Stimulated activated CD4-positive, alpha-beta T cell treated with anti-CD3 and anti-CD28 coated beads, Interleukin-12 subunit alpha, Interleukin-12 subunit beta, amount 100 ng/mL, for 4 hours (primary cell): ENCODE measurements at places on chromosomes 7 and 10.

DNA sequence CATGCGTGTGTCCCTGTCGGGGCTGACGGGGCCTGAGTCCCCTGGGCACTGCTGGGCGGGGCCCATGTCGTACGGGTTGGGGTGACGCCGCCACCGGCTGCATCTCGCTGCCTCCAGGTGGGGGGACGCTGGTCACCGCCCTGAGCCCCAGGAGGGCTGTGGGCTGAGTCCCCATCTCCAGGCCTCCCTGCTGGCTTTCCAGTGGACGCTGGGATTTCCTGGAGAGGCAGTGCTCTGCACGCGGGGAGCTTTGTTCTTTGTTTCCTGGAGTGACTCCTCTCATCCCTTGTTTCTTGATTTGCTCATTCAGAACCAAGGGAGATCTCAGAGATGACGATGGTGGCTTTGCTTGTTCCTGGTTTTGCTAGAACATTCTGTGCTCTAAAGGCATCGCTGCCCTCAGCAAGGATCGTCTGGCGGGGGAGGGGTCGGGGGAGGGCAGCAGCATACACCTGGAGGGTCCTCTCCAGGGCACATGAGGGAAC is 21.0 kb downstream of the PWWP2B start:
- no peak for DNase-seq

DNA sequence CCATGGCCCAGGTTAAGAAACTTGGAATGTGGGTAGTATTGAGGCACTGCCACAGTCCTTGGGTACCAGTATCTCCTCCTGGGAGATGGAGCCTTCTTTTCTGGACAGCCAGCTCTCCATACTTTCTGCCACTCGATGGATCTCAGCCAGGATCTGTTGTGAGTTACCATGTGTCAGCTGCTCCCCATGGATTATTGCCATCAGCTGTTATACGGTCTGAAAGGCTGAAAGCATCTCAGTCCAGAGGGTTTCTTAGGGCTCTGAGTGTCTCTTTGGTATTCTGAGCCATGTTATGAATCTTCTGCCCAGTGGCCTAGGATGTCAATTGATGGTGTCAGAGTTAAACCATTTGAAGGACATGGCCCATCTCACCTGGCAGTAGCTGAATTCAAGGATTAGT is 197.5 kb downstream of the C7orf25 start:
- DNase-seq: no peak

DNA sequence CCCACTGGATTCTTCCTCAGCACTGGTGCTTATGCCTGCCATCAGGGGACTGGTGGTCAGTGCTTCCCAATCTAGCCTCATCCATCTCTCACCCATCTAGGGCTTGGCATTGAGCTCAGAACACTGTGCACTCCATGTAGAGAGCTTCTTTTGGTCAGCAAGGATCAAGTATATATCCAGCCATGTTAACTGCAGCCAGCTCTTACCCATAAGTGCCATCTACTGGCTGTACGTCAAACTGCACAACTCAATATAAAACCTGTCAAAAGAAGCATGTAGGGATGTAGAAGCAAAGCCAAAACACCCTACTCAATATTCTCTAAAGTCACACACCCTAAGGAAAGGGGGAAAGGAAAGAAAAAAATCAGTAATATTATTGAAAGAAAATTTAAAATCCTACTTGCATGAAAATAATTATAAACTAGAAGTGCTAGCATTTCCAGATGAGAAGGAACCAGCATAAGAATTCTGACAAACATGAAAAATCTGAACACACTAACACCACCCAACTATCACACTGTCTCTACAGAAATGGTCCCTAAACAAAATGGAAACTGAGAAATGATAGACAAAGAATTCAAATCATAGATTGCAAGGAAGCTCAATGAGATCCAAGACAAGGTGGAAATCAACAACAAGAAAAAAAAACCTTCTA is 531.1 kb upstream of the STEAP1 start:
- DNase-seq: no peak

DNA sequence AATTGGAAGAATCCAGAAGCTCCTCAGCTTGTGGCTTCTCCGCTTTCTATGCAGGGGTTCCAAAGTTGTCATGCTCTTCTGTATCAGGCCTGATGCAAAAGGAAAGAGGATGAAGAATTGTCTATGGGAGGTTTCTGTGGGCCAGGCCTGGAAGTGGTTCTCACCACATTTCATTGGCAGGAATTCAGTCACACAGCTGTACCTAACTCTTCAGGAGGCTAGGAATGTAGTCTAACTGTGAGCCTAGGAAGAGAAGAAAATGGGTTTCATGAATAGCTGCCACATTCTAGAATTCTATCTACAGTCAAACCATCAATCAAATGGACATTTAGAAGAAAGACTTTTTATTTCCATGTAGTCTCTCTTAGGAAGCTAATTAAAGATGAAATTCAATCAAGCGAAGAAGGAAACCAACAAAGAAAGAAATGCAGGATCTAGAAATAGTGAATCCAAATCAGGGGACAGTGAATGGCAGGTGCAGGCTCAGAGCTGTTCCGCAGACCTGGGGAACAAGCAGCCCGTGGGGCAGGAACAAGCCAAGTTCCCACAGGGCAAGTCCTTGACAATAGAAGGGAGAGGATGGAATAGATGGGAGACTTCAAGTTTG is 25.4 kb upstream of the USP6NL start:
- no peak for DNase-seq

DNA sequence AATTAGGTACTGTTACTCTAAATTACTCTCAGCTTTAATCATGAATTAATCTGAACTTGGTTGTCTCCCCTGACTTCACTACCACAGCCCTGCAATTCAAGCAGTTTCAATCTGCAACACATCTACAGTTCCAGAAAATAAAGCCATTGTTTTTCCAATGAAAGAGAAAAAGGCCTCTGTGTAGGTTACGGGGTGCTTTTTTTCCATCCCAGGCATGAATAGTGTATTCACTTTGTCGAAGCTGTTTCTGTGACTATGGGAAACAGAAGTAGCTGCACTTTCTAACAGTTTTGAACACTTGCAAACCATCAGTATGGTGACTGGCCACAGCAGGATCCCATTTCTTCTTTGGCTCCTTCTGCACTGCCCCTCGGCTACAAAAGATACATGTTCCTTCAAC is 460.2 kb downstream of the GRM8 start:
- DNase-seq: no peak

DNA sequence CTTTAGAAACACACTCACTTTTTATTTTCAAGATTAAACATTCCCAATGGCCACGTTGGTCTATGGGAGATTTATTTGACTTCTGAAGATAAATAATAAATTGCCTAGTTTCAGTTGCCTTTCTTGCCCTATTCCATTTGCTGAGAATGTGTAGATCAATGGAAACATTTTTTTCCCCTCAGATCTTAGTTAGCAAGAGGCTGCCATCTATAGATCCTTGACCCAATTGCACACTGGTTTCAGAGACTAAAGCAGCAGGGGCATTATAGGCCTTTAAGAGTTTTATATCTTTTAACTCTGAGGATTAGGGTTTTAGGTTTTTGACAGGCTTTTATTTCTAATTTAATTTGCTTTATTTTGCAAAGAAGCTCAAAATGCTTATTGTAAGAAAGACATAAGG is 163.2 kb upstream of the GPR26 start:
- DNase-seq: no peak

DNA sequence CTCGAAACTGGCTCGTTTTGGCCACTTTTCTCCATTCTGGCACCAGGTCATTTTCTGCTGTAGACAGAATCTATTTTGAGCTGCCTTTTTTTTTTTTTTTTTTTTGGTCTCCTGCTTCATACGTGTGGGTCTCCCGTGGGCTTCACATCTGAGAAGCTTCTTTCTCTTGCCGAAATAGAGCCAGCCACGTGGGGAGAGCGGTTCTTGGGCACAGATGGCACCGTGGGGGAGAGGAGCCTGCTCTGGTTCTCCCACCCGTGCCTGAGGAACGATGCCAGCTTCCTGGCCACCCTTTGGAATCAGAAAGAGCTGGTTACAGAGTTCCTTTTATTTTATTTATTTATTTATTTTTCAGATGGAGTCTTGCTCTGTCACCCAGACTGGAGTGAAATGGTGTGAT is 48.7 kb upstream of the OCM2 start:
- DNase-seq: no peak

- DNase-seq: no peak
These were observed 121.5 kb downstream of the CTTNBP2 start for GRCh38 chr7:117751775-117752174.

- DNase-seq: no peak
These were observed at the start of gene AQP1 for GRCh38 chr7:30911561-30911969. Gene AQP1 (plus strand): TSS chr7:30911853. CDS start chr7:30911910, 57 bp downstream.

DNA sequence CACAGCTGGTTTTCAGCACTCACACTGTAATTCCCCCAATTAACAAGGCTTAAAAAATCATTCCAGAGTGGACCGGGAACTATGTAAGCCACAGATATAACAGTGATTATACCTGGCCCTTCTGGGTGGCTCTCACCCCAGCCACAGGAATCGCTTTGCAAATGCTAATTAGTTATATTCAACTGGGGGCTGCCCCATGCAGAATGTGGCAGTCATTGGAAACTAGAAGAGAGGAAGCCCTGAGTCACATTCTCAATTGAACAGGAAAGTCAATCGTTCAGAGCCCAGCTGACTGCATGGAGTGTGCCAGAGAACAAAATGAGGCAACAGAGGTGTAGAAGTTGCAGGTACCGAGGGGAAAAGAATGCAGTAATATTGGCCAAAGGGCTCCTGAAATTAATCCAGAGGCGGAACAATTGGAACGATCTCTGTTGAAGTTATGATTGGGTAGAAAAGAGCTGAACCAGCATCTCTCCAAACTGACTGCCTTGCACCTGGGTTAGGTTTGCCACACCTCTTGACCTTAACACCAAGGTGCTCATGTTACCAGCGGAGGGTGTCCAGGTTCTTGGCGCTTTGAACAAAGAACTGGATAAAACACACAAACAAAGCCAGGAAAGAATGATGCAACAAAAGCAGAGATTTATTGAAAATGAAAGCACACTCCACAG is 909.7 kb upstream of the AUTS2 start:
- no peak for DNase-seq

- no peak for DNase-seq
These were observed 570.2 kb downstream of the PTPRN2 start for GRCh38 chr7:158017111-158018097.

DNA sequence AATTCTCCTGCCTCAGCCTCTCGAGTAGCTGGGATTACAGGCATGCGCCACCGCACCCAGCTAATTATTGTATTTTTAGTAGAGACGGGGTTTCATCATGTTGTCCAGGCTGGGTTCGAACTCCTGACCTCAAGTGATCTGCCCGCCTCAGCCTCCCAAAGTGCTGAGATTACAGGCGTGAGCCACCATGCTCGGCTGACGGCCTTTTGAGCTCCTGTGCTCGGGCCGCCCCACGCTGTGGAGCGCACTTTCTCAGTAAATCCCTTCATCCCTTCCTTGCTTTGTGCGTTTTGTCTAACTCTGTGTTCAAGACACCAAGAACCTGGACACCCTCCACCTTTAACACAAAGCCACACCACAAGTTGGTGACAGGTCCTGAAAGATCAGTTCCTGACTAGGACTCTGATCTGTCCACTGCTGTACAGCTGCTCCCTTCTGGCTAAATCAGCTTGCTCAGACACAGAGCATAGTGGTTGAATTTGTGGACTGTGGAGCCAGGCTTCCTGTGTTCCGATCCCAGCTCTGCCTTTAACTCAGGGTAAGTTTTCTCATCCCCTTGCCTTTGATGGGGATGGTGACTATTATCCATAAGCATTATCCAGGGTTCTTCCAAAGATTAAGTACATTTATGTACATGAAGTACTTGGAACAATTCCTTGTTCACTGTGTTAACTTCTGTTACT is 20.1 kb downstream of the CHST3 start:
- no peak for DNase-seq
